Activated CD4-positive, alpha-beta T cell treated with anti-CD3 and anti-CD28 coated beads for 4 hours (primary cell): ENCODE measurements at places on chromosomes 16 and 17.

GRCh38 chr17:21075739-21076085, 32.9 kb upstream of the USP22 start:
- DNase-seq: no peak

DNA sequence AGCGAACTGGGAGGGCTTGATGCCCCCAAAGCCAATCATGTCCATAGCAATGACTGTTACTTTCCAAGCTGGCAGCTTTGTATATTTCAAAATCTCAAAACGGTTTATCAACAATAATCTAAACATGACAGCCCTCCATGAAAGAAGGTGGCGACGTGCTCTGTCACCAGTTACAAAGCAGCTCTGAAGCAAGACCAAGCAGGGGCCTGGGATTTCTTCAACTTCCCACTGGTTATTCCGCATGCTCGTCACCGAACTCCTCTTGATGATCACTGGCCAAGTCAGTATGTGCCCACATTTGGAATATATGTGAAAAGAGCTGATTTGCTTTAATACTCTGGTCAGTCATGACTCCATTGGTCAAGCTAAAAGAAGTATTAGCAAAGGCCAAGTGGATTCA, 175.6 kb downstream of the VPS53 start:
- no peak for DNase-seq

GRCh38 chr16:49260956-49261530, 20.6 kb downstream of the CBLN1 start:
- DNase-seq: no peak

DNA sequence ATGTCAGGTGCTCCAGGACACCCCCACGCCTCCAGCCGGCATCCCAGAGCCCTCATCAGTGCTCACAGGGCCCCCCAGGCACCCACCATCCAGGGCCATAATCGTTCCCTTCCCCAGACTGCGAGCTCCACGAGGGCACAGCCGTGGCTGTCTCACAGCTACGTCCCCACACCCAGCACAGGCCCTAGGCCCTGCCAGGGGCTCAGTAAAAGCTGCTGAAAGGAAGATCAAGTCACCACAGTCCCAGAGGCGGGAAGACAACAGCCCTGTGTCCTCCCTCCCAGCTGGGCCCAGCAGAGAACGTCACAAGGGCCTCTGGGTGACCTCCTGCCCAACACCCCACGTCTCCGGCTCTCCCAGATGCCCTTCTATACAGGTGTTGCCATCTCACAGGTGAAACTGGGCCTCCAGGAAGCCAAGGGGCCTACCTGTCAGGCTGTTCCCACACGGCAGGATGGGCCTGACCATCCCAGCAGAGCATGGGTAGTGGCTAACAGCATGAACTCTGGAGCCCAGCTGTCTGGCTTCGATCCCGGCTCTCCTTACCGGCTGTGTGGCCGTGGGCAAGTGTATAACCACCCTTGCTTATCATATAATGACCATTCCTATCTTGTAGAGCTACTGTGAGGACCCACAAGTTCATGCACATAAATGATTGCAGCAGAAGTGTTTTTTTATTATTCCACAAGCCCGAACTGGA, 17.9 kb downstream of the ARL2BP start:
- no peak for DNase-seq

- DNase-seq: no peak
These were observed 731 bp upstream of the MKS1 start for GRCh38 chr17:58219789-58220183.

DNA sequence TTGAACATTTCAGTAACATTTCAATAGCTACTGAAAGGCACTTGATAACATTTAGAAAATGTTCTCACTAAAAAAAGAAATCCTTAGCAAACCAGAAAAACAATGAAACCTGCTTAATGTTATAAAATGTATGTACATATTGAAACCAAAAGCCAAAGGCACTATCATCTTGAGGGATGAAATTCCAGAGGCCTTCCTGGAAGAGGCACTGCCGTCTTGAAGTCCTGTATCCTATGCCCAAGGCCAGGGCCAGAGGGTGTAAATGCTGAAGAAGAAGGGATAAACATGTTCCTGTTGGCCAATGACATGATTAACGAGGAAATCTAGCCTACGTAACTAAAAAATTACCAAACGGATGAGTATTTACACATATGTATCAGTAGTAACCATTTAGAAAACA, 57.0 kb upstream of the DNAH17 start:
- DNase-seq: no peak

GRCh38 chr16:1642148-1642547, 30.0 kb downstream of the CRAMP1 start:
- DNase-seq: no peak

DNA sequence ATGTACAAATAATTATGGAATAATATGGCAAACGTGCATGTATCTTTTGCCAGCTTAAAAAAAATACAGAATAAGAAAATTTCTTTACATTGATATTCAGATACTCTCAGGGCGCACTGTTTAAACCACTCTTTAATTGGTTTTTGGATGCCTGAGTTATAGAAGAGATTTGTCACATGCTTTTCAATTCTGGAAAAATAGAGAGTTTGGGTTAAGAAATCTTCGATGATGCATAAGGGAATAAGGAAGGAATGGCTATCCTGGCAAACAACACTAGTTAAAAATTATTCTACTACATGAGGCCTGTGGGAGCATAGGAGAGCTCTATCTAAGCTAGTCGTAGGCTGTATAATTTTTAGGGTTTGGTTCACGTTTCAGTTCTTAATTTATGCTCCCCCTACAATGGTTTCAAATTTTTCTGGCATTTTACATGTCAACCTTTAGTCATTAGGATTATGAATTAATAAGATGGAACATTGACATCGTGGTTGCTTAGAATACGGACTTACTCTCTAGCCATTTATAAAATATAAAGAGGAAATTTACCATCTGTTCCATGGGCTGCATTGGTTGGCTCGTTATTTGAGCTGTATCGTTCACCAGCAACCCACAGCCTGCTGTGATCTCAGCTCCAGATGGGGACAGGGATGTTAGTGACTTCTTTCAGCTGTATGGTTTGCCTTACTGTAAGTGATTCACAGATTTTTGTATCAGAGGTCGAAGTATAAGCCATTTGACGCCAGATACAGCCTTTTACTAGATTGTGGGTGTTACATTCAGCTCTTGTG, 15.9 kb downstream of the NARF start:
- DNase-seq: no peak

DNA sequence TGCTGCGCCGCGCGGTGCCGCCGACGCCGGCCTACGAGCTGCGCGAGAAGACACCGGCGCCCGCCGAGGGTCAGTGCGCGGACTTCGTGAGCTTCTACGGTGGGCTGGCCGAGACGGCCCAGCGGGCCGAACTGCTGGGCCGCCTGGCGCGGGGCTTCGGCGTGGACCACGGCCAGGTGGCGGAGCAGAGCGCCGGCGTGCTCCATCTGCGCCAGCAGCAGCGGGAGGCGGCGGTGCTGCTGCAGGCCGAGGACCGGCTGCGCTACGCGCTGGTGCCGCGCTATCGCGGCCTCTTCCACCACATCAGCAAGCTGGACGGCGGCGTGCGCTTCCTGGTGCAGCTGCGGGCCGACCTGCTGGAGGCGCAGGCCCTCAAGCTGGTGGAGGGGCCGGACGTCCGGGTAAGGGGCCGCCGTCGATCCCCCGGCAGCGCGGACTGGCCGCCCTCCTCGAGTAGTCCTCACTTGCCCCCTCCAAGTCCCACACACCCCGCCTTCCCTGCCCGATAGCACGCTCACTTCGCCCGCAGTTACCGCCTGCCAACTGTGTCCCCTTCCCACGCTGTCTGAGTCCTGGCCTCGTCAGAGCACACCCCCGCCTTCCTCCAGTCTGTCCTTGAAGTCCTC, 470 bp downstream of the MLYCD start:
- DNase-seq: peak; percentile 70

DNA sequence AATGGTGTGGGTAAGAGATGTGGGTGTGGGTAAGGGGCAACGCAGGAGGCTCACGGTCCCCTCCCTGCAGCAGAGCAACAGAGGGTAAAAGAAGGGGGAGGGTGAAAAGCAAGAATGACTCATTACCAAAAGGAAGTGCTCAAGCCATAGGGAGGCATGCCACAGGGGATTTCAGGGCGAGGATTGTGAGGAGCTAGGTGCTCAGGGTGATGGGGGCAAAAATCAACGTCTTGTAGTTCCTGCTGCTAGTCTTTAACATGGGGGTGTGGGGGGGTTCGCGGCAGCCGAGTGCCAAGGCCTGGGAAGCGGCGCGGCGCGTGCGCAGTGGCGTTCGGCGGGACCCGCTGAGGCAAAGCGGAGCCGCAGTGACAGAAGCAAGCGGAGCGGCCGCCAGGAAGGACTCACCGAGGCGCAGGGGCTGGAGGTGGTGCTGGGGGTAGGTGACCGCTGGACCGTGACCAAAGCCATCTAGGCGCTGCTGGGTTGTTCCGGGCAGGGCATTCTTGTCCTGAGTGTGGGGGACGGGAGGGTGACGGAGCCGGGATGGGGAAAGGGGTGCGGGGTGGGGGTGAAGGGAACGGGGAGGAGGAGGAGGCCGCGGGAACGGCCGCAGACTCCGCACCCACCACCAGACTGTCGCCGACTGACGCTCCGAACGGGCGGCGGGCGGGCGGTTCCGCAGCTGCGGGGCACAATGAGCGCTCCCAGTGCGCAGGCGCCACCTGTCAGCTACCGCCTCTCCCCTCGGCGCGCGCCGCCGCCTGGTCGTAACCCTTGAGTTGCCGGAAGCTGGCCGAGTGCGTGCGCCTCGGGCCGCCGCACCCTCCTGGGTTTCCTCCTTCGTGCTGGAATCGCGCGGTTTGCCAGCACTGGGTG, at the start of gene SSH2:
Gene SSH2, minus strand, starts transcription at position 696 of the 876 bp plus-strand sequence. Its CDS starts 228 bp downstream, at position 468.
- peak; percentile 87 for DNase-seq

DNA sequence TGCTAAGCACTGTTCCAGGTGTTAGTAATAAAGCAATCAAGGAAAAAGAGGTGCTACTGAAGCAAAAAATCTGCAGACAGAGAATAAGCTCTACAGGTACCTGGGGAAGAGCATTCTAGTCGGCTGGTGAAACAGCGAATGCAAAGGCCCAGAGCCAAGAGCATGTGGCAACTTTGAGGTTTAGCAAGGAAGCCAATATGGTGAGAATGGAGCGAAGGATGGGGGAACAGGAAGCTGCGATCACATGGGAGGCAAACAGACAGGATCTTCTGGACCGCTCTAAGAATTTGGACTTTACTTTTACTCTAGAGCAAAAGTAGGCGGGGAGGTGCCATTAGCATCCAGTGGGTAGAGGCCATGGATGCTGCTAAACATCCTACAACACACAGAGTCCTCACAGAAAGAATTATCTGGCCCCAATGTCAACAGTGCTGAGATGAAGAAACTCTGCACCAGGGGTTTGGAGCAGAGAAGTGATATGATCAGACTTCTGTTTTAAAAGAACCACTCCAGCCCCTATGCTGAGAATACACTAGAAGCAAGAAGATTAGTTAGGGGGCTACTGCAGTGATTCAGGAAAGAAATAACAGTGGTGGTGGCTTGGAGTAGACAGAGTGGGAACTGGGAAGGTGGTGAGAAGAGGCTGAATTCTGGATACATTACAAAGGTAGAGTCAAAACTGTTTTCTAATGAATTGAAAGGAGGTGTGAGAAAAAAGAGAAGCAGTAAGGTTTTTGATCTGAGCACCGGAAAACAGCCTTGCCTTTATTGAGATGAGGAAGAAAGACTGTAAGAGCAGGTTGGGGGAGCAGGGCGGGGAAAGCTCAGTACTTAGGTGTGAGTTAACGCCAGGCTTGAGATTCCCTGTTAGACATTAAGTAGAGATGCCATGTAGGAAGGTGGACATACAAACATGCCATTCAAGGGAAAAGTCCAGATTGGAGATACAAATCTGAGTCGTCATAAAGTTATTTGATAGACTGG, 11.0 kb downstream of the EFTUD2 start:
- no peak for DNase-seq

DNA sequence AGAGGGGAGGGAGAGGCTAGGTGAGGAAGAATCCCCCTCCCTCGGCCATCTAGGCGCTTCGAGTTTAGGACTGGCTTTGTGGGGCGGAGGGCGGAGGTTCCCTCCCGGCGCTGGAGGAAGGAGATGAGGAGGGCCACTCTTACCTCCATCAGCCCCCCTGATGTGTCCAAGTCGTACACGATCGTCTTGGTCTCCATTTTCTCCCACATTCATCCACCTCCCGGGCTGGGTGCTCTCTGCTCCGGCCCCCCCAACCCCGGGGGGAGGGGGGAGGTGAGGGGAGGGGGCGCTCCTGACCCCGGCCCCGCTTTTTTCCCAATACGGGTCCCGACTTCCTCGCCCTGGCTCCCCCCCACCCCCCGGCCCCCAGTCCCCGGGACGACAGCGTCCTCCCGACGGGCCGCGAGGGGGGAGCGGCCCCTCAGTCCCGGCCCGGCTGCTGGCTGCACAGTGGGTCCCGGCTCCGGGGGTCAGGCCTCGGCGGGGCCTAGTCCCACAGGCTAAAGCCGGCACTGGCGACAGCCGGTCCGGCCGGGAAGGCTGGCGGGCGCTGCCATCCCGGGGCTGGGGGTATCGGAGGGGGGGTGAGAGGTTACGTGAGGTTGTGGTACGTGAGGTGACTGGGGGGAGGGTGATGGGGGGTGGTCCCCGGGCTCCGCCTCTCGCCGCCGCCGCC, 428 bp downstream of the PHF12 start:
- DNase-seq: no peak

DNA sequence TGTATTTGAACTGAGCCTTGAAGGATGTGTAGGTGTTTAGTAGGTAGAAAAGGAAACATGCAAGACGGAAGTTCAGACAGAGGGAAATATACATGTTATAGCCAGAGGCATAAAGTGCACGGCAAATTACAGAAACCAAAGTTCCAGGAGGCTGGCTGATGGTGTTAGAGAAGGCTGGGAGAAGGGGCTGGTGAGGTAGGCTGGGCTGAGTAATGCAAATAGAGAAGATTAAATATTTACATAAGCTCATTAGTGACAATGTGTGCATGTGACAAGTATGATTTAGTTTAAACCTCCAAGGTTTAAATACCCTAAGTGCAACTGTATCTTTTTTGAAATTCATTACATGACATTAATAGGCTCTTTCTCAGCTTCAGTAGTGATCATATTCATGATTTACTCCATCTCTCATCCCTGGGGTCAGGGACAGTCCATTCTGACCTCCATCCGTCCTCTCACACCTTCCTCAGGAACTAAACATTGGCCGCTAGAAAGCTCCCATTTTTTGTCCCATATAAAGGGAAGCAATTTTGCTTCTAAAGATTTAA, 399.8 kb upstream of the SALL1 start:
- DNase-seq: no peak
